ENCODE measurements at places on chromosomes 4 and X. TPM values are rescaled to one million over a fixed set of nuclear protein-coding genes. Genes with fewer than 3 reads are reported as not detected.

Gene NAA10
- 63.3 TPM for polyA plus RNA-seq

DNA sequence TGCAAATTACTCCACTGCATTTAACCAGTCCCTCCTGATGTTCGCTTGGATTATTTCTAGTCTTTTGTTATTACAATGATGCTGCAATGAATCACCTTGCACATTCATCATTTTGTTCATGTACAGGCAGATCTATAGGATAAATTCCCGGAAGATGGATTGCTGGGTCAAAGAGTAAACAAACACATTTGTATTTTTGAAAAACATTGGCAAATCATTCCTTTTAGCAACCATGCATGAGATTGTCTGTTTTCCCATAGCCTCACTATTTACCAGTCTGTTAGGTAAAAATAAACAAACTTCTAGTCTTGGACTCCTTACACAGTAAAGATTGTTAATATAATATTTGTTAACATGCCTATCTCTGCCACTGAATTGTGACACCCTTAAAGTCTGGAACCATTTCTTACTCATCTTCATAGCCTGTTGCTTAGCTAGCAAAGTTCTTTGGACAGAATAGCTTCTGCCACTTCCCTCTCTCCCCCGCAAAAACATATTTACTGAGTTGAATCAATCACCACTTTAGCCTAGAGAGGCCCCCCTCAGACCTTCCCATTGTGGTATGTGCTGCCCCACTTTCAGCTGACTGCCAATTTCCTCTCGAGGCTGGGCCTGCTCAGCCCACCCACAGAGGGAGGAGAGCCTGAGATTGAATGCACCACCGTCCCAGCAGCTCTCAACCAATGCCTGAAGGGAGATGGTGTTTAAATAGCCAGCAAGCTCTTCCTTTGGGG, 108.4 kb upstream of the ATXN3L start:
- H3K4me3 ChIP-seq: no peak overlapping the region
- no peak for DNase-seq
- peaks cover 25% of the 10 kb centered on the region for H3K27me3 ChIP-seq
- H3K36me3 ChIP-seq: no peaks in the 10 kb centered on the region

Gene NR3C2
- 13.6 TPM for polyA plus RNA-seq

Gene NKX6-1
- polyA plus RNA-seq: not detected

Gene HMGN5
- polyA plus RNA-seq: 5.7 TPM

Gene ARSD
- 10.9 TPM for polyA plus RNA-seq

Gene RNF128
- polyA plus RNA-seq: 0.15 TPM

DNA sequence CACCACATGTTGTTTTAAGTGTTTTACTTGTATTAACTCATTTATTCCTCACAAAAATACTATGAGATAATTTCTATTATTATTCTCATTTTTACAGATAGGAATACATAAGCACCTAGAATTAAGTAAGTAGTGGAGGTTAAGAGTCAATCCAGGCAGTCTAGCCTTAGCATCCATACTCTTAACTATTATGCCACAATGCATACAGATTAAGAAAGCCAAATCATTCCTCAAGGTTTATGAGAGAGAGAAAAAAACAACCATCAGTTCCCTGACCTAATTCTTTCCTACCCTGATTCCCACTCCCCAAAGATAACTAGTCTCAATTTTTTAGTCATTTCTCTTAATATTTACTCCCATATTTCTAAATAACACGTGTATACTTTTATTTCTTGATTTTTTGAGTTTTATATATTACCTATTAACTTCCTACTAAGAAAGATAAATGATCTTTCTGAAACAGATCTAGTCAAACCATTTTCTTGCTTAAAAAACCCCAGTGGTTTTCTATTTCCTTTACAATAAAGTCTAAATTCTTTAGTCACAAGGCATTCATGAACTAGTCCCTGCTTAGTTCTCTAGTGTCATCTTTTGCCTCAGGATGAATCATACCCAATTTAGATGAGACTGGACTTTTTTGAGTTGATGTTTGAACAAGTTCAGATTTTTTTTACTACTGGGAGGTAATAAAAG, 16.0 kb downstream of the UBA6 start:
- H3K27ac ChIP-seq: no peak overlapping the region
- H3K4me1 ChIP-seq: no peaks in the 10 kb centered on the region
- peaks cover 7% of the 10 kb centered on the region for H3K36me3 ChIP-seq
- H3K4me3 ChIP-seq: no peak overlapping the region

DNA sequence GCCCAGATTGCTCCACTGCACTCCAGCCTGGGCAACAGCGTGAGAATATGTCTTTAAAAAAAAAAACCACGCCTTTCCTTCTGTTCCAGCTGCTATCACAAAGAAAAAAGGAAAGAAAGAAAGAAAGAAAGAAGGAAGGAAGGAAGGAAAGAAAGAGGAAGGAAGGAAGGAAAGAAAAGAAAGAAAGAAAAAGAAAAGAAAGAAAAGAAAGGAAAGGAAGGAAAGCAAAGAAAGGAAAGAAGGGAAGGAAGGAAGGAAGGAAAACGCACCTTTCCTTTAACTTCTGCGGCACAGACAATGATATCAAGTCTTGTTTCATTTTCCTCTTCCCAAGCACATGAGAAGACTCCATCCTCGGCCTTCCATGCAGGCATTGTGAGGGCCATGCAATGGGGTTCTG, 107.4 kb upstream of the NOCT start:
- no peaks in the 10 kb centered on the region for H3K27me3 ChIP-seq
- no peak overlapping the region for H3K4me3 ChIP-seq
- peaks cover 11% of the 10 kb centered on the region for H3K4me1 ChIP-seq
- no peak for DNase-seq
- no peak overlapping the region for H3K27ac ChIP-seq

DNA sequence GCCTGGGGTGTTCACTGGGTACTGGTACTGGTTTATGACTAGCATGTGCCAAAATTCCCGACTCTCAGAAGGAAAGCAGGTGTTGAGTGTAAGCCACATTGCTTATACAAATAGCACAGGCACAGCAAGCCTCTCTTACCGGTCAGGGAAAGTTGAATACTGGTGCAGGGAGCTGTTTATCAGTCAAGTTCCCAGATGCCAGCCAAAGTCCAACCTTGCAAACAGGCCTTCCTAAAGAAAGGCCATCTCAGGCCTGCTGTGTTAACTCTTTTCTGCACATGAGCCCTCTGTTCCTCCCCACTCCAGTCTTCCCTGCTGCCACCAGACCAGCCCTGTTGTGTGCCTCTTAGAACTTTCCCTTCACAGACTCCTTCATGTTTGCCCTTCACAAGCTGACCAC, 34.2 kb downstream of the PKD2 start:
- no peak overlapping the region for H3K27ac ChIP-seq
- peaks cover 3% of the 10 kb centered on the region for H3K4me1 ChIP-seq
- H3K36me3 ChIP-seq: peaks cover 79% of the 10 kb centered on the region
- no peak for DNase-seq
- no peak overlapping the region for H3K4me3 ChIP-seq

Gene TMEM33
- polyA plus RNA-seq: 11.9 TPM

DNA sequence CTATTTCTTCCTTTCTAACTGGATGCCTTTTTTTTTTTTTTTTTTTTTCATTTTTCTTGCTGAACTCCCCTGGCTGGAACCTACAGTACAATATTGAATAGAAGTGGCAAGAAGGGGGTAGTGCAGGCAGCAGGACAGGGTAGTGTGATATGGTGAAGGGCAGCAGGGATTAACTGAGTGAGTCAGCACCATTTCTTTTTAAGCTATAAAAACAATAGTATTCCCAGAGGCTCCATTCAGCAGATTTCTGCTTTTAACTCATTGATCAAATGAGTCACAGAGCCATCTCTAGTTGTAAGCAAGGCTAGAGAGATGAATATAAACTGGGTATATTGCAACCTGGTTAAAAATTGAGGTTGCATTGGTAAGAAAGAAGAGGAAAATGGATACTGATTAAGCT, 53.6 kb upstream of the SETD7 start:
- H3K4me3 ChIP-seq: no peak overlapping the region
- H3K36me3 ChIP-seq: no peaks in the 10 kb centered on the region
- no peak overlapping the region for H3K27ac ChIP-seq
- H3K4me1 ChIP-seq: peaks cover 10% of the 10 kb centered on the region
- no peaks in the 10 kb centered on the region for H3K27me3 ChIP-seq
- DNase-seq: no peak

GRCh38 chr4:187309456-187309855, 585.8 kb upstream of the FAT1 start:
- H3K36me3 ChIP-seq: no peaks in the 10 kb centered on the region
- DNase-seq: no peak
- no peaks in the 10 kb centered on the region for H3K4me1 ChIP-seq
- no peak overlapping the region for H3K4me3 ChIP-seq
- no peaks in the 10 kb centered on the region for H3K27me3 ChIP-seq

All from muscle of leg (tissue), 16 donors.